CMK (cell line): ENCODE measurements at places on chromosomes 11 and 22.
A peak's percentile ranks its signal among the peaks of the same experiment; 100 is the strongest.

DNA sequence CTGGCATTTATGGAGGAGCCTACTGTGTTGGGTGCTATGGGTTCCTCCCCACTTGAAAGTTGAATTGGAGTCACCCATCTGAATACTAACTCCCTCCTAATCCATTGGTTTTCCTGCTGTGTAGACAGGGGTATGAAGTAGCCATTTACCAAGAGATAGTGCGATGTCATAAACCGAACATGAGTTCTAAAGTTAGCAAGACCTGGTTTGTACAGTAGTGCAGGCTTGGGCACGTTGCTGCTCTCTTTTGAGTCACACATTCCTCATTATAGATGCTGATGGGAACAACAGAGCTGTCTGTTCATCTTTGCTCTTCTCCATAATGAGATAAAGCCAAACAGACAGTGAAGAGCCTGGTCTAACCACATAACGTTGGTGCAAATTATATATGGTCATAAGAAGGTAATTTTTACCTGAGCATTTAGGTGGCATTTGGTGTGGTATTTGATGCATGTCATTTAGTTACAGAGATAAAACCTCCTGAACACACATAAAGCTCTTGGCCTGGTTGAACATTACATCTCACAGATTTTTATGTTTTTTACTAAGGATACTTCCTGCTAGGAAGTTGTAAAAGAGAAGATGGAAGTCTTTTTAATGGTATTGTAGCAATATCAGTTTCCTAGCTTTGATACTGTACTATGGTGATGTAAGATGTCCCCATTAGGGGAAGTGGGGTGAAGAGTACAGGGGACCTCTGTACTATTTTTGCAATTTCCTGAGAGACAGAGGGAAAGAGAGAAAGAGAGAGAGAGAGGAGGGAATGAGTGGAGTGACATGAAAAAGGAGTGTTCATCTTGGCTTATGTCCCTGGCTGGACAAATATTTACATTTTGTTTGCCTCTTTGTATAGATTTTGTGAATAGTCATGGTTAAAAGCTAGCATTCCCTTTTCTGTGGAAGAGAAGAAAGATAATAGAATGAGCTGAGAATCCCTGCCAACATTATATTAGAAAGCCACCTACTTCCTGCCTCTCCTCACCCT lies 27.9 kb downstream of the GRAP2 start:
- DNase-seq = no peak

DNA sequence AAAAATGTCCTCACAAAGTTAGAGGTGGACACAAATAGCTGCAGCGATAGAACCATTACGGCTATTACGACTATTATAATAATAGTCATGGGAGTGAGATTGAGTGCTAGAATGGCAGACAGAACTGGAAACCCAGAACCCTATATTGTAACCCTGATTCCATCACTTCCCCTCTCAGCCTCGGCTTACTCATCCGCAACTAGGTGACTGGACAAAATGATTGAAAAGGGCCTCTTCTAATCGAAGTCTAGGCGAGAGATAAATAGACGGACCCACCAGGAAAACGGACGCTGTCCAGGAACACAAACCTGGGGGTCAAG lies 629 bp downstream of the PSMA1 start:
- no peak for DNase-seq

- DNase-seq = no peak
These were observed 23.0 kb downstream of the SCN4B start for GRCh38 chr11:118129471-118130172.

GRCh38 chr22:22847241-22847640 lies 40.4 kb upstream of the IGLL5 start:
- no peak for DNase-seq

DNA sequence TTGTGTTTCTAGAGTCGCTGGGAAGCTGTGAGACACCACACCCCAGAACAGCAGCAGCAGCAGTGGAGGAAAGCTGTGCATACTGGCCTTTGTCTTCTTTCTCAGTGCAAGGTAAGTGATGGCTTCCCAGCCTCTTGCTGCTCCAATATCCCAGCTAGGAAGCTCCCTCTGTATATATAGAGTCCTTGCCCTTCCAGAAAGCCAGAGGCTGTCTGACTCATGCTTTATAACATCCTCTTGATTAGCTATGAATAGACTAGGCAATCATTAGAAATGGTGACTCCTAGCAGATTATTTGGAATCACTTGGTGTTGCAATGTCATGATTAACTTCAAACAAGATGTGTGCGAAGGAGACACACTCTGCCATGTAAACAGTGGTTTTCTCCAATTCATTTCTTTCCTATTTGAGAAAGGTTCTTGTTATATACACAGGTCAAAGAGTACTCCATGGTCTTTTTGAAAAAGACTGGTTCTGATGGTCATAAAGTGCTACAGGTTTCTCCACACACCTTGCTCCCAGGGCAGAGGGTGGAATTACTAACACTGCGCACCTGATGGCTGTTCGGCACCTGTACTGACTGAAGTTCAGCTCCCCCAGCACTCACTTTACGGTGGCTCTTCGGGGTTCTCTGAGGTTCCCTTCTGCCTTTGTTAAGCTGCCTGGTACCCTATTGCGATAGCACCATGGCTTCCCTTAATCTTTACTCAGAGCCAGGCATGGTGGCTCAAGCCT lies at the start of gene MMP1:
MMP1 (minus strand) TSS at position 149 of the 735 bp plus-strand sequence; CDS start at position 81, 68 bp downstream.
- no peak for DNase-seq

- DNase-seq = no peak
These were observed 74.5 kb downstream of the MICAL3 start for GRCh38 chr22:17949642-17950473.

GRCh38 chr11:131195661-131196517 lies 174.5 kb upstream of the NTM start:
- no peak for DNase-seq

DNA sequence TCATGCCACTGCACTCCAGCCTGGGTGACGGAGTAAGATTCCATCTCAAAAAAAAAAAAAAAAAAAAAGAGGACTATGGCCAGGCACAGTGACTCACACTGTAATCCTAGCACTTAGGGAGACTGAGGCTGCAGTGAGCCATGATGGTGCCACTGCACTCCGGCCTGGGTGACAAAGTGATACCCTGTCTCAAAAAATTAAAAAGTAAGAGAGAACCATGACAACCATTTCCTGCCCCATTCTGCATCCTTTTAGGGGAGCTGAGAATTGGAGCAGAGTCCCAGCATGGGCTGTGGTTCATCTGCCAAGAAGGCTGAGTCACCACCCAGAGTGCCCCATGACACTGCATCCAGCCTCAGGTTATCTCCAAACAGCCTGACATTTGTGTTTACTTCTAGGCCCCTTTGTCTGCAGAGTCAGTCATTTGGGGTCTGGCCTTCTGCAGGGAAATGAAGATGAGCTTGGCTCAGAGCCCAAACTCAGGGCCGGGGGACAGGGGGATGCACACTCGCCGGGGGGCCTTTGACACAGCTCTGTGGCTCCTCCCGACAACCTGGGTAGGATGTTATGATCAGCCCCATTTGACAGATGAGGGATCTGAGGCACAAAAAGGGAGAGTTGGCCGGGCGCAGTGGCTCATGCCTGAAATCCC lies 4.7 kb downstream of the CSDC2 start:
- no peak for DNase-seq

GRCh38 chr11:125348674-125349309 lies 147.3 kb downstream of the FEZ1 start:
- peak; percentile 14 for DNase-seq

GRCh38 chr11:1820463-1821325 lies 14.1 kb upstream of the SYT8 start:
- DNase-seq = no peak

- no peak for DNase-seq
These were observed 99.4 kb downstream of the RELT start for GRCh38 chr11:73475549-73476095.

GRCh38 chr22:46058591-46059519 lies 81.9 kb upstream of the WNT7B start:
- no peak for DNase-seq

- no peak for DNase-seq
These were observed 5.3 kb downstream of the YAP1 start for GRCh38 chr11:102115557-102115956.

DNA sequence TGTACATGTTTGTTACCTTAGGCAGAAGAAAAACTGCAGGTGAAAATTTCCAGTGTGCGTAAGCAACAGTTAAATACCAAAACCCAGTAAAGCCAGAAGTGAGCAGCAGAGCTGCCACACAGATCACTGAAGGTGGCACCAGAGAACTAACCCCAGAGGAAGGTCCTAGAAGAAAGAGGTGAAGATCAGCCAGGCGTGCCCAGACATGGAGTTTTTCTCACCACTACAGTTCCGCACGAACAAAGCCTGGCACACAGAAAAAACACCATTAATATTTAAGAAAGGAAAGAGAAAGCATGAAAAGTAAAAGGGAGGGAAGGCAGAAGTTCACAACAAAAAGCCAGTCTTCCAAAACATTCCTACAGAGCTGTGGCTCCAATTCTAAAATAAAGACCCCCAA lies 60.7 kb downstream of the STK33 start:
- DNase-seq = no peak

- no peak for DNase-seq
These were observed 4.3 kb upstream of the FUT4 start for GRCh38 chr11:94539420-94539819.

DNA sequence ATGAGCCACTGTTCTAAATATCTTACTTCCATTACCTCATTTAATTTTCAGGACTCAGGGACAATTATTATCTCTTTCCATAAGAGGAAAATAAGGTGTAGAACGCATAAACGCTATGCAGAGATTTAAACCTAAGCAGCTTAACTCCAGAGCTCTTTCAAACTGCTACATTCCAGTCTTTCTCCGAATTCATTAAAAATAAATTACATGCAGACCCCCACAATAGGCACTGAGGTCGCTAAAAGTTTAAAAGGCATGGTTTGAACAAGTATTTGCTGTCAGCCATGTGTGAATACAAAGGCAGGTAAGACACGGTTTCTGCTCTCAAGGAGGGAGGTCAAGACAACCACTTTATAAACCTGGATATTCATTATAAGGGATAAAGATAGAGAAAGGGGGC lies 983 bp downstream of the NARS2 start:
- DNase-seq = no peak

DNA sequence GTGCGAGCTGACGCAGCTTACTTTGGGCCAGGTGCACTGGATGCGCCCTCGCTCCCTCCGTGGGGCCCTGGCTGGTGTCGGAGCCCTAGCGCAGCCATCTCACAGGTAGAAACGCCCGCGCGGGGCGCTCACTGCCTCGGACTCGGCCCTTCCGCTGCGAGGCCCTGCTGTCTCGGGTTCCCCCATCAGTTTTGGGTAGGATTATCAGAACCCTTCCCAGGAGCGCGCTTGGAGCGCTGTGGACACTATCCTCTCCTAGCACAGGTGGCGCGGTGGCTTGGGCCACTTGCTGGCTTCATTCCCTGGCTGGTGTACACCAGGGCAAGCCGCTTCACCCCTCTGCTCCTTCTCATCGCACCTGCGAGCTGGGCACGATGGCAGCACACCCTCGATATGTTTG lies 35.7 kb upstream of the B3GAT1 start:
- no peak for DNase-seq

DNA sequence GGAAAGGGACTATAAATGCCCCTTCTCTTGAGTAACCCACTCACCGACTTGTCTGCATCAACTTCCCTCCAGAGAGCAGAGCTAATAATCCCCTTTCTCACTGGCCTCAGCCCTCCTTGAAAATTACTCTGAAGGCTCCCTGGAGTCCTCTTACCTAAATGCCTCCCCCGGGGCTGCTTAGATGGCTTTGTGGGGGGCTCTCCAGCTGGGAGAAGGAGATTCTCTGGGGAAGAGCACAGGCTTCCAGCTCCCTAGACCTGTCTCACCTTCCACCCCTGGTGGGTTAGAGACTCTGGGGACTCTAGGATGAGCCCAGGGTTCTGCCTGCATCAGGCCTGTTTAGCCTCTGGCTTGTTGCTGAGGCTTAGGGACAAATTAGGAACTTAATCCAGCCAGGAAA lies 39.8 kb downstream of the MIAT start:
- no peak for DNase-seq

DNA sequence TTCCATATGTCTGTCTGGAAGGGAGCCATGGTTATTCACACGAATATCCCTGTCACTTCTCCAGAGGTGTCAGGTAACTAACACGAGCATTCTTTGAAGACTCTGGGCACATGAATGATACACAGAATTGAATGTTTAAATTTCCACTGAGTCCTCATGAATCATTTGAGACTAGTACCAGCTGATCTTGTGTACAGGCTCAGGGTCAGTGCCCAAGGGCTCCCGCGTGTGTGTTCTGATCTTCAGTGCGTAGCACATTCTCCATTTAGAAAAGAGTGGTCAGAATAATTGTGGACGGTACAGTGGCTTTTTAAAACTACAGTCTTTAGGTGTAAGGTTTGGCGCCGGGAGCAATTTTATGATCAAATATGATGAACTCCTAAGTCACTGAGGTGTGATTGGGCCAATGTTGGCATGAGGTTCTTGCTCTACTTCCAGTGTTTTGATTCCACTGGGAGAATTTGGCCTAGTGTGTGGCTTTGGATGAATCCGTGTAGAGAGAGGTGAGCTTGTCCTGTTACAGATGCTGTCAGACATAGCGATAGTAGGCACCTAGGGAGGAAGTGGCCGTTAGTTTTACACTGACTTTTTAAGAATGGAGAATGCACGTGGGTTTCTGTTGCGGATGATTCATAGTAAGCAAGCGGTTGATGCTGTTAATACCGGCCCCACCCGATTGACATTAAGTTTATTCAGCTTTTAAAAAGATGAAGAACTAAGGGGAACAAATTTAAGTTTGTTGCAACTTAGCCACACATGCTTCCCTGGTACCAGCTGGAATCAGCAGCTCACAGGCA lies 22.2 kb downstream of the NUP50 start:
- DNase-seq = no peak
